ENCODE measurements at places on chromosomes 2 and 18.

- no peak for DNase-seq
Measured at GRCh38 chr2:6139142-6139541, 447.0 kb downstream of the SOX11 start.

DNA sequence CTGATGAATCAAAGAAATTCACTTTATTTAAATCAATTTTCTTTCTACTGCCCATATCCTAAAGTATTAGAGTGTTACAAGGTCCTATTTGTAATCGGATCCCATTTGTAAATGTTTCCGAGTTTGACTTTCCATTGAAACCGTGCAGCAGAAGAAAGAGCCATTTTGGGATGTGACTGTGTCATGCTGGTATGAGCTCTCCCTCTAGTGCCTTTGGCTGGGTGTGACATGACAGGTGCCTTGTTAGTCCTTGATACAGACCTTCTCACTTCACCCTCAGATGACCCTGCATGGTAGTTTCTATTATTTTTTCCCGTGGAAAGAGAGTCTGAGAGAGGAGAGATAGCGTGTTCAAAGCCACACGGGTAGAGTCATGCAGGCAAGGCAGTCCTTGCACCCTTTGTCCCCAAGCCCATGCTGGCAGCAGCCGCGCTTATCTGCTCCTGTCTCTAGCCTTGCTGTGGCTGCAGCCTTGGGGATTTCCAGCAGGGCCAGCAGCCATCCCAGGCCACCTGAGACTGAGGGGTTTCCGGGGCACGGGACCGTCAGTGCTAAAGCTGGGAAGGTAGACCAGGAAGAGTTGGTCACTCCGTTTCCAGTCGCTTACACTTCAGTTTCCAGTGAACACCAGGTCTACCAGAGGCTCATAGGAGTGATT is 21.4 kb downstream of the CHMP1B start:
- DNase-seq: peak; percentile 70

- no peak for DNase-seq
Measured at GRCh38 chr2:29068513-29068912, 5.8 kb downstream of the PCARE start.

DNA sequence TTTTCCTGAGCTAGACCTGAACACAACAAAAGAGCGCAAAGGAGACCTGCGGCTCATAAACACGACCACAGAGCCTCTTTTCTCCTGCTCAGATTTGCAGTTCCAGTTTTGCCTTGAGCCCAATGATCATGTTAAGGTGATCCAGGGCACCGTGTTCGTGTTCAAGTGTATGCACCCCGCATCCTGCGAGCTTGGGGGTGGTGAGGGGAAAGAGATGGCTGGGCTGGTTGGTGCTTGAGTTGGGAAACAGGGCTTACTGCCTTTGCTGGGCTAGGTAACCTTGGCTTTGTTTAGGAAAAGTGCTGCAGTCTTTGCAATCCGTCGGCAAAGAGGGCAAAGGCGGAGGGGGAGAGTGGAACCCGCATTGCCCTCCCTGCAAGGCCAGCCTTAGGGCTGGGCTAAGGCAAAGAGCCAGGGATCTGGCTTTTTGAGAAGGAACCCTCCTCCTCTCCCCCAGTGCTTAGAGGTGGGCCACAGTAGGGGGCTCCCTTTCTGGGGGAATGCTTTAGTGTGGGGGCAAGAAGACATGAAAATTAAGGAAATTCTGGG is 1.3 kb downstream of the HOXD10 start:
- DNase-seq: no peak

- no peak for DNase-seq
Measured at GRCh38 chr2:231263118-231263831, 64.8 kb downstream of the ARMC9 start.

- no peak for DNase-seq
Measured at GRCh38 chr18:1968801-1969498, 602.4 kb downstream of the METTL4 start.

DNA sequence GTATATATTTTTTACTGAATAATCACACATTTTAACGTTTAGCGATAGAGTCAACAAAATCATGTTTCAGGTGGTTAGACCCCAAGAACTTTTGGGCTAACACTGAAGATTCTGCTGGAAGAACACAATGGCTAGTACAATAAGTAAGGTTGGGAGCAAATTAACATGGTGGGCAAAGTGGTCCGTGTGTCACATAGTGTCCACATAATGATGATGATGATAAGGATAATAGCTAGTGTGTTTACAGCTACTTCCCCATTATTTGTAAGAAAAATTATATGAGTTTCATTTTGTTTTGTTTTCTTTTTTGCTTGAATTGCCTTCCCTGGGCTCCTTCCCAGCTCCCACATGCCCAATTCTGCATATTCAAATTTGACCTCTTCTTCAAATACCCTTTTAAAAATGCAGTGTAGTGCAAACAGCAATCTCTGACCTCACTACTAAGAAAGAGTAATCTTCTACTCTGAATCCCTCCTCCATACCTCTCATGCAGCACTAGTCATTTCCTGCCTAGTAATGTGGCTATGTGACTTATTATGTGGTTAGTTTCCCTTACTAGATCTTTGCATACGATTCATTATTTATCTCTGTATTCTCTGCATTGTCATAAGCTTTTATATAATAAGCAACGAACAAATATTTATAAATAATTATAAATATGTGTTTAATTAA is 16.9 kb upstream of the VPS54 start:
- DNase-seq: no peak

DNA sequence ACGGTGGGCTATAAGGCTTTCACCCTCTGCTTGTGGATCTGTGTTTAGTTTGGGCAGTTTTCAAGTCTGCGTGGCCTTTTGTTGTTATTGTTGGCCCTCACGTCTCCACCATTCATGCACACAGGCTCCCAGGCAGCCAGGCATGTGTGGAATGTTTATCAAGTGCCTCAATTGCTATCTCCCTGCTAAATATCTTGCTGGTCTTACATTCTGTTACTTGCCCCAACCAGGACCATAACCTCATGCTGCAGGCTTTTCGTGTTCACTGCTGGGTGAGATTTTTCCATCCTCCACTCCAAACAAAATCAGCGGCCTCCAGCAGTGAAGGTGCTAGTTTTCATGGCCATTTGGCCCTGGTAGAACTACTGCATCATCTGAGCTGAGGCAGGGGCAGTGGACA is 63.0 kb upstream of the DSC1 start:
- peak; percentile 38 for DNase-seq

- no peak for DNase-seq
Measured at GRCh38 chr2:47007826-47008225, 92.2 kb upstream of the MCFD2 start.

- DNase-seq: no peak
Measured at GRCh38 chr2:170255971-170256370, 78.0 kb downstream of the MYO3B start.

DNA sequence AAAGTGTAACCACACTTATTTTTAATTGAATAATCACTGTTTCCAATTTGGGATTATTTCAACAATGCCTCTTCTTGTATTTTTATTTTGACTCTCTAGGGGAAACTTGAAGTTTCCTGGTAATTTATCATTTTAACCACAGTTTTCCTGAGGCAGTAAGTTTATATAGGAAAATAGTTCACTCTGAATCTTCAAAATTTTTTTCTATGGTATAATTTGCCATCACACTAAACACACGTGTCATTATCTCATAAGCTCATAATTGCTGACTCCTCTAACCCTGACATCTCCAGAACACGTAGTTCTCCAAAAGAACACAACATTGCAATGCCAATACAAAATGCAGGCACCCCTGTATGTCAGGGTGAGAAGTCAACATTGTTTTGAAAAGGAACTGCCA is 102.2 kb upstream of the FZD7 start:
- no peak for DNase-seq

DNA sequence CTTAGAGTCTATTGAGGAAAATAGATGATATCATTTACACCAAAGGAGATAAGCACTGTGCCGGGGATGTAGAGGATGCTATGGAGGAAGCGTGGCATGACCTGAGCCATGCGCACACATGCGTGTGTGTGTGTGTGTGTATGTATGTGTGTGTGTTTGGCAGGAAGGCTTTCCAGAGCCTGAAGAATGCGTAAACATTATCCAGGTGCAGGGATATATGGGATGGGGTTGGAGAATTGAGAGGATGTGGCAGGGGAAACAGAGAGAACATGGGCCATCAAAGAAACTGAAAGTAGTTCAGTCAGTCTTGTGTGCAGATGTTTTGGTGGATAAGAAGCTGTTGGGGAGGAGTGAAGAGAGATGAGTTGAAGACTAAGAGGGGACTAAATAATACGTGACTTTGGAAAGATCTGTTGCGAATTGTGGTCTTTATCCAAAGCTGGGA is 9.3 kb upstream of the STAT1 start:
- DNase-seq: no peak

GRCh38 chr2:171407030-171407675 is 26.6 kb downstream of the METTL8 start:
- no peak for DNase-seq

- DNase-seq: no peak
Measured at GRCh38 chr2:218274586-218274985, 4.3 kb downstream of the PNKD start.

GRCh38 chr18:9435041-9435440 is 40.3 kb upstream of the RALBP1 start:
- no peak for DNase-seq

DNA sequence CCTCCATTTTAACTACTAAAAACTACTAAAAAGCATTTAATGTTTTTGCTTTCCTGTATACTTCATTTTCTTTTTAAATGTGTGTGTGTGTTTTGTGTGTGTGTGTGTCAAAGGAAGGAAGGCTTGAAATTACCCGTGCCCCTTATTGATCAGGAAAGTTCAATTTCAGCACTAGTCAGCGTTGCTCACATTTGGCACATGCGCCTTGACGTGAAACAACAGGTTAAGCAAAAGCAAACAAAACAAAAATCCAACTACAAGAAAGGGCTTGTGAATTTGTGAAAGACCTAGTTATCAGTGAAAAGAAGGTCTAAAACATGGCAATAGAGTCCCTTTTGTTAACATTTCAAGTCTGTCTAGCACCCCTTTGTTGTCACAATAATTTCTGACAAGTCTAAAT is 72.5 kb downstream of the KCNH7 start:
- DNase-seq: peak; percentile 2

GRCh38 chr18:13893418-13893760 is 21.9 kb downstream of the MC2R start:
- DNase-seq: no peak

- no peak for DNase-seq
Measured at GRCh38 chr18:63368611-63369010, 1.6 kb upstream of the KDSR start.

DNA sequence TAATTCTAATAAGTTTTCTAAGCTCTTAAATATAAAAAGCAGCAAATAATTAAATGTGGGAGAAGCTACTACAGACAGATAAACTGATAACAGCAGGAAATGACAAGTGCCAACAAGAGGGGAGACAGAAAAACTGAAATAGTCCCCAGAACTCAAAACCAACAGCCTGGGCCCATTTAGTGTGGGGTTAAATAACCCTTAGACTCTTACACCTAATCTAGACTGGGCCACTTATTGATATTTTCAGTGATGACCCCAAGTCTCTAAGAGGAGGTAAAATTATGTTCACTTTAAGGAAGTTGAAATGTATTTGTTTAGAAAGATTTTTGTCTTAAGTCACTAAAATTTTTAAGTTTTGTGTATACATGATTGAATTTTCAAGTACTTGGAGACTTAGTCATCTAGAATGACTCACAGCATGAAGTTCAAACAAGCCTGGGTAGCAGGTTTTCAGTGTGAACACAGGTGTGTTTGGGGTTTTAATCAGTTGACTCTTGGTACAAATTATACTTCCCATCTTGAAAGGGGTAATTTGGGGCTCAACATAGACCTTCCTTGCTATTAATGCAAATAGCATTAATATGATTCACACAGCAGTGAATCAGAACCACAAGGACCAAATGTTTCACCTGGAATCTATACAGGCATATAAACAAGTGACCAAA is 54.9 kb upstream of the MYO3B start:
- DNase-seq: peak; percentile 33

DNA sequence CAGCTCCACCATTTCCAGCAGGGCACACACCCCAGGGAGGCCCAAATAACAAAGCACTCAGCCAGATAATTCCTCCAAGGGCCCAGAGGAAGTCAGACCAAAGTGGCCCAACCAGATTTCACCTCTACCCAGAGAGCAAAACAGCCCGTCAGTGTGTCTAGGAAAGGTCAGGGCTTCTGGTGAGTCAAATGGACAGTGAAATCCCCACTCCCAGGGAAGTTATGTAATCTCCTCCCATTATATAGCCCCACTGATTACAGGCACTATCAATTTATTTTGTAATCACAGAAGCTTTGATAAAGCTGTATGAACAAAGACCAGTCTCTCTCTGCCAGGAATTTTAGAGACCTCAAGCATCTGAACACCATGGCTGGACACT is 4.0 kb downstream of the B4GALT6 start:
- no peak for DNase-seq

GRCh38 chr2:33106115-33106514 is 159.4 kb downstream of the LTBP1 start:
- DNase-seq: no peak

- peak; percentile 6 for DNase-seq
Measured at GRCh38 chr2:135590619-135591260, 59.5 kb downstream of the R3HDM1 start.

All from T47D (cell line).